ENCODE measurements at places on chromosomes 4 and X.

DNA sequence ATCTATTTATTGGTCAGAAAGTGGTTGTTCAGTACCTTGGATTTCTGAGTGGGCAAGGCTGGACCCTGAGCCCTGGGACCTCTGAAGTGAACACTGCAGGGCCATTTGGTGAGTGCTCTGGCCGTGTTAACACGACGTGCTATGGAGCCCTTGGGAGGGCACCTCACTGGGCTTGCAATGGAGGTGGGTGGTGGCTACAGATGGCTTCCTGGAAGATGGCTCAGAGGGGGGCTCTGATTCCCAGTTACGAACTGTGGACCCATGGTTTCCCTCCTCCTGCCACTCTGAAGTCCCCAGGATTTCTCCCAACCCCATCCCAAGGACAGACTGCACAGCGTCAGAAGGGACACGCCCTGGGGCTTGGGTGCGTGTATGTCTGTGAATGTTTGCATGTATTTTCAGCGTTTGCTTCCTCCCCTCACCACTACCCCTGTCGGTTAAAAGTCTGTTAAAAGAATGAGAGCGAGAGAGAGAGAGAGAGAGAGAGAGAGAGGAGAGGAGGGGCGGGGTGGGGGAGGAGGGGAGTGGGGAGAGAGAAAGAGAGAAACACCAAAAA is 3.7 kb upstream of the RHOH start:
- DNase-seq = no peak

DNA sequence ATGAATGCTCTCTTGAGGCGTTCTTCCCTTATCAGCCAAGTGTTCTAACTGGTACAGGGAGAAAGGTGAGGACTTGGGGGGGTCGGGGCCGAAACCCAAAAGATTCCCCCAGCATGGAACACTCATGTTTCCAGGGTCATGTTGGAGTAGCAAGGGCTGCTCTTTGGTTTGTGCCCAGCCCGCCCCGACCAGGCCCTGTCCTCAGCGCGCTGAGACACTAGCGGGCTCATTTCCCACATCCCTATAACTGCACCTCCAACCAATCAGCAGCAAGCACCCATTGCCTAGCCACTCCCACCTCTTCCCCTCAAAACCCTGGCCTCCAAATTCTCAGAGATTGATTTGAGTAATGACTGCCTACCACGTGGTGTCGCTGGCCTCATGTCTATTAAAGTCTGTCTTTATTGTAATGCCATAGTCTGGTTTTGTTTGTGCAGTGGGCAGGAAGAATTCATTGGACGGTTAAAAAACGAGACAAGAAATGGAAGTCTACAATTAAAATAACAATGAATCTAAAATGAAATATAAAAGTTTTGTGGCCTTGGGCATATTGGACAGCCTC is 1928.4 kb downstream of the STIM2 start:
- DNase-seq = no peak

DNA sequence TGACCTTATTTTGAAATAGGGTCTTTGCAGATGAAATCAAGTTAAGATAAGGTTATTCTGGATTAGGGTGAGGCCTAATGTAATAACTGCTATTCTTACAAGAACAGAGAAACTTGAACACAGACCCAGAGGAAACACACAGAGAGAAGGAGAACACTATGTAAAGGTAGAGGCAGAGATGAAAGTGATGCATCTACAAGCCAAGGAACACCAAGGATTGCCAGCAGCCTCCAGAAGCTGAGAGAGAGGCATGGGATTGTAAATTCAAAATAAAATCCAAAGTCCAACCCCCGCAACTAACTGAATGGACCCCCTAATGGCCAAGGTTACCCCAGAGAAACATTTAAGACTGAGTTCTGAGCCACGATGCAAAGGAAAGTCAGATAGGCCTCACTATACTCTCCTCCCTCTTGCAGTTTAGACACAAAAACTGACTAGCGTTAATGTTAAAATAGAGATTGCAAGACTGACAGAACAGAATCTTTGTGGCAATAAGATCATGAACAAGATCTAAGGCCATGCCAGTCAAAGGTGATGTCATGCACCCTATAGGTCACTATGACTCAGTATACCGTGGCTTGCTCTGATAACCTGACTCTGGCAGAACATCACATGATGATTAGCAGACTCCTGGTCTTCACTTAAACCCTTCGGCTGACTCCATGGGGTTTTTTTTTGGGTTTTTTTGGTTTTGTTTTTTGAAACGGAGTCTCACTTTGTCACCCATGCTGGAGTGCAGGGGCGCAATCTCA is 42.9 kb downstream of the DDX60L start:
- no peak for DNase-seq

GRCh38 chrX:17299206-17299605 is 75.8 kb upstream of the NHS start:
- no peak for DNase-seq

GRCh38 chr4:99828477-99828876 is 11.8 kb downstream of the DAPP1 start:
- DNase-seq = no peak

DNA sequence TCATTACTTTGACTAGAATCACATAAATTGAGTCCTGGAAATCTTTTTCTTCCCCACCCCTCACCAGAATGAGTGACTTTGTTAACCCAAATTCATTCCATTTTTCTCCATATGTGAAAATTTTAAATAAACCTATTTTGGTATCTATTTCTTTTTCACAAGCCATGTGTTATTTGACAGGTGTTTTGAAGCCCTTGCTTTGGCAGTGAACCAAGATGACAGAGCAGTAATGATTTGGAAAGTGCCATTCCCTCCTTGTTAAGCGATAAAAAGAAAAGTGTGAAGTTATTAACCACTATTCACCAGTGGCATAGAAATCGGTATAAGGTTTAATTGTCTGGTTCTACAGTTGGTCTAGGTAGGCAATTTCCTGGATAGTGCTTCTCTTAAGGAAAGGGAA is 66.1 kb downstream of the POLA1 start:
- DNase-seq = no peak

GRCh38 chrX:38271154-38271716 is 50.6 kb upstream of the SRPX start:
- no peak for DNase-seq

GRCh38 chr4:10454121-10454520 is 3.1 kb downstream of the ZNF518B start:
- DNase-seq = no peak

- DNase-seq = no peak
Observed at GRCh38 chr4:147220833-147221232, 260.1 kb upstream of the EDNRA start.

DNA sequence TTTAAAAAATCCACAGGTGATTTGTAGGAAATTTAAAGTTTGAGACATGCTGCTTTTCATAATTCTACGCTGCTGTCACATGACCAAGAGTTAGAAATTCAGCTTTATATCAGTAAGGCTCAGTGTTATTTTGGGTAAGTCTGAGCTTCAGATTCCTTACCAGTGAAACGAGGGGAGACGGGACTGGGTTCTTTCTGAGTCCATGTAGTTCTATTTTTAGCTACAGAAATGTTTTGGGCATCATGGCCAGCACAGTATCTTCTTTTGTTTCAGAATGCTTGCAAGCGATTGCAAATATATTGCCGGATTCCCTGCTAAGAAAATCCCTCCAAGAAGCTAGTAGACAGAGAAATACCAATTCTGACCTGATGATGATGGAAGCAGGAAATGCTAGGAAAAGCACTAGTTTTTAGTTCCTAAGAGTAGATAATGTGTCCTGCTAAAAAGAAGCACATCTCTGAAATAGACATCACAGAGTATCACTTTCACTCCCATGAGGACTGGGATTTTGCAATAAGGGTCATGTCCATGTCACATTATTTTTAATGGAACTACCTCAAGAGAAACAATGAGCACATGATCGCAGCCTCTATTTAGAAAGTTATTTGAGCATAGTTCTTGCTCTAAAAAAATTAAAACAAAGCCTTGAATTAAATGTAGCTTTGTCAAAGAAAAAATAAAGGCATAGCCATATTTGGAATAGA is 10.9 kb downstream of the ATP1B4 start:
- DNase-seq = no peak

- DNase-seq = no peak
Observed at GRCh38 chr4:154911097-154911496, 130.0 kb downstream of the RBM46 start.

GRCh38 chrX:150036181-150036580 is 97.9 kb upstream of the EOLA2 start:
- DNase-seq = no peak

DNA sequence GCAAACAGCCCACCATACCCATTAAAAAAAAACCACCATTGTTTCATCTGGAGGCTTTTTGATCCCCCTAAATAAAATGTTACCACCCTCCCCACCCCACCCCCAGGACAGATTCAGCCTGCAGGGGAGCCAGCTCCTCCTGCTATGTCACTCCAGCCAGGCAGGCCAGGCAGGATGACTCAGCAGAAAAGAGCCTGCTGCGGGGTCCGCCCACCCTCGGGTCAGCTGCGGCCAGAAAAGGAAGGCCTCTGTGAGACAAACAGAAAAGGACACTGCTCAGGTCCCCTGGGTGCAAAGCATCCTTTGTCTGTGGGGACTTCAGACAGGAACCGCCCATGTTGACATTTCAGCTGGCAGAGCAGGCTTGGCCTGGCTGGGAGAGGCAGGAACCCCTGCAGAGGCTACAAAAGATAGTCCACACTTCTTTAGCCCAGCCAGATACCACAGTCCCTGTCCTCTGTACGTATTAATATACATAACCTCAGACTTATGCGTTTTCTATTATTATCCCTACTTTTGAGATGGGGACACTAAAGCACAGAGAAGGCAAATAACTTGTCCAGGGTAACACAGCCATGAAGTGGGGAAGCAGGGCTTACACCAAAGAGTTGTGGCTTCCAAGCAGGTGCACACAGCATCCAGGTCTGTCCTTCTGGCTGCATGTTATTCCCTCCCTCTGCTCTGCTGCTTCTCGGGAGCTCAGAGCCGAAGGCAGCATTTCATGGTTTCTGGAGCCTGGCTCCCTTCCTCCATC is 147.7 kb downstream of the CPEB2 start:
- no peak for DNase-seq

GRCh38 chrX:131365766-131366165 is 76.7 kb upstream of the IGSF1 start:
- DNase-seq = no peak

Measured in T follicular helper cell (primary cell).